ENCODE measurements at places on chromosomes 3 and 15.

- no peak for DNase-seq
These were observed 45.6 kb downstream of the CPN2 start for GRCh38 chr3:194305356-194306108.

DNA sequence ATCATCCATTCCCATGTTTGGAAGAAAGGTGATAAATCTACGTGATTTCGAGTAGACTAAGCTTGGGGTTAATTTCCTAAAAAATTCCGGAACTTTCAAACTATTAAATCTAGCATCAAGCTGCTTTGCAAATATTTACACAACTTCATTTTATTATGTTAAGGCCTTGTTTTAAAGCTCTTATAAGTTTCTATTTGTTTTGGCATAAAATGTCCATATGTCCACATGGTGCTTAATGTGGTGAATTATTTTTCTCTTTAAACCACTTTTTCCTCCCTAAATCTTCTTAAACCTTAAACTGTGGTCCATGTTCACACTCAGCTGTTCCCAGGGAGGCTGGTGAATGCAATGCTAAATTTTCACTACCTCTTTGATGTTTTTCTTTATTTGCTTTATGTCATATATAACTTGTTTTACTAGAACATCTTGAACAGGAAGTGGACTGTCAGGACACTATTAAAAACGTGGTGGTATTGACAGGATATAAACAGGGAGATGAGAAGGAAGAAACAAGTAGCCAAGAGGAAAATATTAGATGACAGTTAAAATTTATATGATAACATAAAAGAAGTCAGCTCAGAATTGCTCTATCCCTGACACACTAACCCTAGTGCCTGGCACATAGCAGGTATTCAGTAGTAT lies 72.5 kb upstream of the AGTR1 start:
- no peak for DNase-seq

- DNase-seq, result peak; percentile 52
These were observed 38.4 kb upstream of the TRAK1 start for GRCh38 chr3:42052484-42053351.

DNA sequence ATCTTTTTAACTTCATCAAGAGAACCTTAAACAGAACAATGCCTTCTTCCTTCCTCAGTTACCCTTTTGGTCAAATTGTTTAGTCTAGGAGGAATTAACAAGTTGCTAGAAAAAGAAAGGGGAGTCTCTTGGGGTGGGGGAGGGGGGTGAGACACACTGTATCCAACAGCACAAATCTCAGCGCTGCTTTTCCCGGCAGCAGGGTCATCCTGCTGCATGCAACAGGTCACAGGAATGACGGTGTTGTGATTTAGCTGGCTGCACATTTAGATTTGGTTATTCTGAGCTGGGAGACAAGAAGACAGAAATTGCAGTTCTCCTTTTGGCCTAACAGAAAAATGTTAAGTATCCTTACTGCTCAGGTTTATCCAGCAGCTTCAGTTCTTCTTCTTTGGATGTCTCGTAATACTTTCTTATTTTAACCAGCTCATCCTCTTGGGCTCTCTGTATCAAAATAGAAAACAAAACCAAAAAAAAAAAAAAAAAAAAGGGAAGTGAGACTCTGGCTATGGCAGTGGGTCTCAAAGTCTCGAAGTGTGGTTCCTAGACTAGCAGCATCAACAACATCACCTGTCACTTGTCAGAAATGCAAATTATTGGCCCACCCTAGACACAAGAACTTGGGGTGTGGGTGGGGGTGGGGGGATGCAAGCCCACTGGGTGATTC lies 190.5 kb downstream of the GREM1 start:
- DNase-seq, result peak; percentile 44

DNA sequence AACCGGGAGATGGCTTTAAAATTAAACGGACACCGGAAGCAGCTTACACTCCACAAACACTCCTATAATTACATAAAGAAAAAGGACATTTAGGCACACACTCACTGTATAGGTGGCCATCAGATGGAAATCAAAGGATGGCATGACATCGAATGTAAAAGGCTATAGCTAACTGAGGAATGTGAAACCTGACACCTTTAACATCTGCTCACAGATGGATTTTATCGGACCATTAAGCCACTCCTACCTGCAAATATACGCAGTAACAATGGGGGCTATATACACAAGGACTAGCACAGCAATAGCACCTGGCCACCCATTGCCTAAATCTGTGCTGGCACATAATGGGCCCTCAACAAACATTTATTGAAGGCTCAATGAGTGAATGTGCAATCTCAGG lies 14.5 kb upstream of the RBSN start:
- DNase-seq, result no peak
